ENCODE measurements at places on chromosomes 2 and 18. TPM values are rescaled to one million over a fixed set of nuclear protein-coding genes. Genes with fewer than 3 reads are reported as not detected.

DNA sequence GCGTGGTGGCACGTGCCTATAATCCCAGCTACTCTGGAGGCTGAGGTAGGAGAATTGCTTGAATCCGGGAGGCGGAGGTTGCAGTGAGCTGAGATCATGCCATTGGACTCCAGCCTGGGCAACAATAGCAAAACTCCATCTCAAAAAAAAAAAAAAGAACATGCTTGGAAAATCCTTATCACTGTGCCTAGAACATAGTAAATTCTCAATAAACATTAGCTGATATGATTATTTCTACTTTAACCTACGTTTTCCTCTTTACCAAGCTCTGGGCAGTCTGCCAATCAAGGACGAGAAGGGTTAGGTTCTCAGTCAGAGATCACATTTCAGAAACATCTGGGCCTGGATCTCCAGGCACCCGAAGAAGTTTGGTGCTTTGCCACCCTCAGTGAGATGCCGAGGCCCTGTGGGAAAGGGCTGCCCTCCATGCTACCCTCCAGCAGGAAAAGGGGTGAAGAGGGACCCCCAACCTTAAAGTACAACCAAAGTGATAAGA, 107.7 kb downstream of the BCL11A start:
- DNase-seq, result no peak

- no peak for DNase-seq
Measured at GRCh38 chr2:160454070-160454797, 39.4 kb downstream of the RBMS1 start.

- DNase-seq, result no peak
Measured at GRCh38 chr2:227324642-227324994, 433 bp upstream of the MFF start.

GRCh38 chr2:48736251-48736650, 19.3 kb downstream of the LHCGR start:
- DNase-seq, result no peak

GRCh38 chr2:227813229-227813561, 447 bp upstream of the CCL20 start:
- no peak for DNase-seq

DNA sequence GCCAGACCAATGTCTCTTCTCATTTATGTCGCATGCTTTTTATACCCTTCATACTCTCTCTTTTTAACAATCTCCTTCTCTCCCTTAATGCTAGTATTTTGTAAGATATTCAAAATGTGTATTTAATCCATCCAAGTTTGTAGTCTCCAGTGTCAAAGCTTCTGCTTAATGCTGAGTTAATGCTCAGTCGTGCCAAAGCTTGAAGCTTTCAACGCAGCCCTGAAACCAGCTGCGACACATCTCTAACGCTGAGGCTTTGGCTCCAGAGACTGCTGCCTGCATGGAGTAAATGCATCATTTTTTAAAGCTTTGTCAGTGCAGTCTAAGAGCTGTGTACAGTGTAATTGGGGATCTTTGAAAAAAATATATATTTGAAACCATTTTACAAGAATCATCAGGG, 2108.8 kb upstream of the PIK3C3 start:
- peak; percentile 75 for DNase-seq

- no peak for DNase-seq
Measured at GRCh38 chr18:51383116-51383515, 185.6 kb upstream of the MEX3C start.

DNA sequence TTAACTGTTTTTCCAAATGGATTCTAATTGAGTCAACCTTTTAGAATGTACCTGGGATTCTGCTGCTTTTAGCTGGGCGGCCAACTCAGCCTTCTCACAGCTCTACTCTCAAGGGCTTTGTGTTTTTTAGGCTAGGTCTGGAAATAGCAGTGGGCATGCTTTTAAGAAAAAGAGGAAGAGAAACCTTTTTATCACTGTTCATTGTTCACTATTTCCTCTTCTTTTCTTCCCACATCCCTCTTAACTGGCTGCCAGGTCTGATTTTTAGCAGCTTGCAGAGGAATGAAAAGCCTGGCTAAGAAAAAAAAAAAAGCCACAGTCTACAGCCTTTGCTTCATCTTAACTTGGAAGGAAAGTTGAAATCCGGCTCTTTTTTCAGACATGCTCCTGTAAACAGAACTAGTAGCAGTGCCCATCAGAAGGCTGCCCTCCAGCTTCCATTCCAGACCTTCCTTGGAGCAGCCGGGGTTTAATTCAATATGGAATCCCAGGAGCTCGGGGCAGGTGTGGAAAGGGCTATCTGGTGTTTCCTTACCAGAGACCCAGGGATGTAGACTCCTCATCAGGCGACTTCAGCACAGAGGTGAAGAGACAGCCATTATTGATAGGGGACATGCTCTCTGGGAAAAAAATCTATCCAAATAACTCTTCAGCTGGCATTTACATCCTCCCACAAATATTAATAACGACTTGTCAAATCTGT, 230.7 kb downstream of the MYO3B start:
- DNase-seq, result no peak

GRCh38 chr2:69464575-69464974, 27.3 kb upstream of the NFU1 start:
- DNase-seq, result no peak

- DNase-seq, result no peak
Measured at GRCh38 chr2:173252581-173252980, 102.1 kb upstream of the CDCA7 start.

GRCh38 chr18:5955861-5956260, 60.5 kb upstream of the TMEM200C start:
- DNase-seq, result no peak

- DNase-seq, result no peak
Measured at GRCh38 chr2:19120941-19121750, 237.3 kb downstream of the OSR1 start.

- DNase-seq, result no peak
Measured at GRCh38 chr2:98729652-98730051, 1.3 kb downstream of the MGAT4A start.

GRCh38 chr2:26975656-26976055, 5.2 kb downstream of the MAPRE3 start:
- DNase-seq, result no peak

DNA sequence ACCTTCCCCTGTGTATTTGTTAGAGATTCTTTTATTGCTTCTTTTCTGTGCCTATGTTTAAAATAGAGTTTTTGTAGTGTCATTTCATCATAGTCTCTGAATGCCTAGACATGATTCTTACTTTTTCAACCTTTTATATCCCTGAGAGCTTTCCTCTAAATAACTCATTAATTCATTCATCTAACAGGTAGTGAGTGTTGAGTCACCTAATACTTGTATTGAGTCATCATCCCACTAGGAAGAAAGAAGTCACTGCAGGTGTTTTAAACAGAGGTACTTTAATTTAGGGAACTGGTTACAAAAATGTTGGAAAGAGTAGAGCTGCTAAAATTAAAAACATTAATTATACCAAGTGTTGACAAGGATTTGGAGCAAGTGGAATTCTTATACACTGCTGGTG, 18.5 kb upstream of the NMS start:
- no peak for DNase-seq

- DNase-seq, result no peak
Measured at GRCh38 chr2:151287513-151288250, 1.8 kb downstream of the NMI start.

The RSAD2 gene
- polyA plus RNA-seq, result 2.8 TPM

The SFXN5 gene
- polyA plus RNA-seq, result 9.2 TPM

The CCDC178 gene
- 1.5 TPM for polyA plus RNA-seq

The SP9 gene
- polyA plus RNA-seq, result not detected

The SLC16A14 gene
- 4.9 TPM for polyA plus RNA-seq

The SH3BP4 gene
- polyA plus RNA-seq, result 14.3 TPM

The MSTN gene
- 0.11 TPM for polyA plus RNA-seq

The SLC5A7 gene
- polyA plus RNA-seq, result 0.95 TPM

The CCT7 gene
- 178 TPM for polyA plus RNA-seq

The IL36A gene
- not detected for polyA plus RNA-seq

The KCNJ3 gene
- 0.52 TPM for polyA plus RNA-seq

The HTRA2 gene
- 37.3 TPM for polyA plus RNA-seq

The MTLN gene
- 157 TPM for polyA plus RNA-seq
